ENCODE measurements at places on chromosomes 1 and 21.

DNA sequence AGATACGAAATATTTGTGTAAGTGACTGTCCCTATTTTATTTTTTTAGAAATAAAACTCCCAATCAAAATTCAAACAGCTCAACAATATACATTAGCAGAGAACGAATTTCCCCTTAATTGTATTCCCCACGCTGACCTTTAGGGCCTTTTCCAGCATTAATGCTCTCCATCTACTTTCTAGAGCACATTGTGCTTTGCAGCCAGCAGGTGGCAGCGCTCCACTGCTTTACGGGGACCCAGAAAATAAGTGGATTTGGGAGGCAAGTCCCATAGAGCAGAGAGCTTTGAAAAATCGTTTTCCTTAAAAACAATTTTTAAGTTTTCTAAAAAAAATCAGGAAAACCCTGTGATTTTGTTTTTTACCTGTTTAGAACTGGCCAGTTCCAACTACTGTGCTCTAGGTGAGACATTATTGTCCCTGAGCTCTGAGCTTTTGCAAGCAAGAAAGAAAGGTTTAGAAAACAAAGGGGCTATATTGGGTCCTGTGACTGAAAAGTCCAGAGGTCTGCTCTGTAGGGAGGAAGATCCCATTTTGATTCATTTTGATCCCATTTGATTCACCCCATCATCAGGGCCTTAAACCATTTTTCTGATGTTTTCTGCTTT, 144.4 kb upstream of the ZNF644 start:
- peak; percentile 26 for DNase-seq

DNA sequence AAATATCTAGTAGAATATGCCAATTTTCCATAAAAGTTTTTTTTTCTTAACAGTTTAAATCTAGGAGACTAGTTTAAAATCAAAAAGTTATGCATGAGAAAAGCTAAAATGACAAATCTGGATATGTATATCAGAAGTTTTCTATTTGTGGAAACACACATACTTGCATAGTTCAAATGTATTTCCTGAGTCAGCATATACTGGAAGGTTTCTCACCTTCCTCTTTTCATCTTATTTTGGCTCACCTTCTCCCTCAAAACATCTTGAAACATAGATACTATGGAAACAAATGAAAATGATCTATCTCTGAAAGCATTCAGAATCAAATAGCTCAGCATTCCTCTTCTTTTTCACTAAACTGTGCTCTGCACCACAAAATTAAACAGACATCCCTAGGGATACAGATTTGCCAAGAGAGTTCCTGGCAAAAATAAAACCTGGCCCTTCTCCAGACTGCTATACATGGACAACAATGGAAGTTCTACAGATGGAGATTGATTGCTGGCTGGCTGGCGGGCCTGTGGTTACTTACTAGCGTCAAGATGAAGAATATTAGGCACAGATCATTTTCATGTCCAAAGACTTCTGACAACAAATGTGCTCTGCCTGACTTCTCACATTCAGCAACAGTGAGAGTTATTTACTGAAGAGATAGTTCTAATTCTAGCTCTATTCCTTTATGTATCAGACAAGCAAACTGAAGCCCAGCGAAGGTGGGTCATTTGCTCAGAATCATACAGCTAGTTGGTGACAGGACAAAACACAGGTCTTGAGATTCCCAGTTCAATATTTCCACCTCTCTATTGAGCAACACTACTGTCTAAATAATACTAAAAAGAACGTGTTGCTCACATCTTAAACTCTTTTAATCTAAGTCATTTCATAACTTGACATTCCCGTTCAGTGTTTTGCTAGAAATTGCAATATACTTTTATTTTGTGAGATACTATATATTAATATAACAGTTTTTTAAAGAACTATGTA, 26.6 kb downstream of the DIPK1A start:
- DNase-seq: no peak

GRCh38 chr1:17112496-17113236, 6.6 kb downstream of the PADI2 start:
- DNase-seq: no peak

- no peak for DNase-seq
Measured at GRCh38 chr1:59105548-59106507, 191.1 kb upstream of the FGGY start.

- DNase-seq: no peak
Measured at GRCh38 chr1:168369655-168370054, 89.0 kb downstream of the TBX19 start.

GRCh38 chr1:205450448-205450847, 5.4 kb downstream of the BLACAT1 start:
- no peak for DNase-seq

- no peak for DNase-seq
Measured at GRCh38 chr1:99535470-99536164, 110.3 kb upstream of the PALMD start.

DNA sequence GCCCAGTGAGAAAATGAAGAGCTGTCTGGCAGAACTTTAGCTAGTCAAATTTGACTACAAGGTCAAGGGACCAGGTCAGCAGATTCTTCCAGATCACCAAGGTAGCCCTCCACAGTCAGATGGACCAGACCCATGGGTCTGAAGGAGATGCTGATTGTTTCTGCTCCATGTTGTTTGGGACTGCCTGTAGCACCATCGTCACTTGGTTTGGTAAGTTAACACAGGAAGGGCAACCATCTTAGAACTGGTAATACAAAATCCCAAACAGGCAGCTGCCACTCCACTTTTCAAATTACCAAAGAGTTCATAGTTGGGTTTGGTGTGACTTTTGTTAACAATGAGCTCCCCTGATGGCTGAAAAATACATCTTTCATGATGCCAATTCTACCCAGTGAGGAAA, 9.0 kb downstream of the ITPKB start:
- DNase-seq: no peak

GRCh38 chr1:101250222-101250621, 13.4 kb downstream of the S1PR1 start:
- DNase-seq: no peak

- no peak for DNase-seq
Measured at GRCh38 chr1:41462680-41463004, 21.8 kb downstream of the EDN2 start.

DNA sequence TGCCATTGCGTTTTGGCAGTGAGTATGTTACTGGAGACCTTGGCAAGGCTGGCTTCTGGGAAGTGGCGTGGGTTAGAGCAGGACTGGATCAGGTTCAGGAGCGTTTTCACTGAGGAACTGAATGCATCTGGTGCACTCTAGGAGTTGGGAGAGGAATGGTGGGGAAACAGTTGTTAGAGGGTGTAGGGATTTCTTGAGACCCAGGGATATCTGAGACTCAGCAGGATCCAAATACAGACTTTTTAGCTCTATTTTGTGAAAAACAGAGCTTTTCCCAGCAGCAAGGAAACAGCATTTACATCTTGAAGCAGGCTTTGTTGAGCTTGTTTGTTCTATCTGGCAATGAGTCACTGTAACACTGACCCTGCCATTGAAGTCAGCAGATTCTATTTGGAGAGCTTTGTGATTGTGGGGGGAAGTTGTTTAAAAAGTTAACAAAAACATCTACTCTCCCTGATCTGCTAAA, 56.9 kb upstream of the NRIP1 start:
- DNase-seq: no peak

- DNase-seq: no peak
Measured at GRCh38 chr1:77385551-77385950, 103.7 kb downstream of the AK5 start.

DNA sequence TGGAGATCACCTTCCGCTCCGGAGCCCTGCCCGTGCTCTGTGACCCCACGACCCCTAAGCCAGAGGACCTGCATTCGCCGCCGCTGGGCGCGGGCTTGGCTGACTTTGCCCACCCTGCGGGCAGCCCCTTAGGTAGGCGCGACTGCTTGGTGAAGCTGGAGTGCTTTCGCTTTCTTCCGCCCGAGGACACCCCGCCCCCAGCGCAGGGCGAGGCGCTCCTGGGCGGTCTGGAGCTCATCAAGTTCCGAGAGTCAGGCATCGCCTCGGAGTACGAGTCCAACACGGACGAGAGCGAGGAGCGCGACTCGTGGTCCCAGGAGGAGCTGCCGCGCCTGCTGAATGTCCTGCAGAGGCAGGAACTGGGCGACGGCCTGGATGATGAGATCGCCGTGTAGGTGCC, 9.6 kb downstream of the SPATA46 start:
- no peak for DNase-seq

DNA sequence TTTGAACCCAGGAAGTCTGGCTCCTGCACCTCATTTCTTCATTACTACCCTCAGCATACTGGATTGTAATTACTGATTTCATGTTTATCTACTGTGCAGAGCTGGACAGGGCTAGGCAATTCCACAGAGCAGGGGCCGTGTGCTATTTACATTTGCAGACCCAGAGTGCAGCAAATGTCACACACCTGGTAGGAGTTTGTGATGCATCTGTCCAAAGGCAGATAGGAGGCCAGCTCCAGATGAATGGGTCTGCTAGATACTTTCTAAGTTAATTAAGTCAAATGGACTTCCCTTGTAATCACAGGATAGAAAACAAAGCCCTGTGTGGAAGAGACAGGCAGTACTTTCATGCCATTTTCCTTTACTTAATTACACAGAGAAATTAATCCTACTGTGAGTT, 46.2 kb downstream of the PGBD5 start:
- no peak for DNase-seq

DNA sequence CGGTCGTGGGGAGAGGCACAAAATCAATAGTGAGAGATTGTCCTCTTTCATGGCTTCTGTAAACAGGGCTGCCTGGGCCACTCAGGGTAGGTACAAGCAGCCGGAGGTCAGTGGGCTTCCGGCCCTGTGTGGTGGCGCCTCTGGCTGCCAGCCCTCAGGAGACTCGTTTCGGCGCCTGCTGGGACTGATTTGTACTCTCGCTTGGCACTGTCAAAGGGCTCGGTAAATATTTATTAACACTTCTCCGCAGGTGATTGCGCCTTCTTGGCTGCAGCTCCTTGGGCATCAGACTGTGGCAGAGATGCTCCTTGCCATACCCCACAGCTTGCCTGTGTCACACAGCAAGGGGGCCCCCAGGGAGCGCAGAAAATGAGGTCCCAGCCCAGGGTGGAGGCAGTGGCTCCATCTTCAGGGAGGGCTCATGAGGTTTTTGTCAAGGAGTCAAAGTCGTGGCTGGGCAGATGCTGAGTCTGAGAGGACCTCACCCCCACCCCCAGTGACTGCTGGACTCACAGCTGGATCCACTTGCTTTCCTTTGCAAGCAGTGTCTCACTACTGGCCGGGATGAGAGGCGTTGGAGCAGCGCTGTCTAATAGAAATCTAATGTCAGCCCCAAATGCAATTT, 262.5 kb downstream of the GRIK3 start:
- DNase-seq: no peak

- DNase-seq: no peak
Measured at GRCh38 chr21:35711661-35712060, 348.7 kb downstream of the SETD4 start.

GRCh38 chr1:11719313-11720032, 16.5 kb upstream of the AGTRAP start:
- peak; percentile 87 for DNase-seq

DNA sequence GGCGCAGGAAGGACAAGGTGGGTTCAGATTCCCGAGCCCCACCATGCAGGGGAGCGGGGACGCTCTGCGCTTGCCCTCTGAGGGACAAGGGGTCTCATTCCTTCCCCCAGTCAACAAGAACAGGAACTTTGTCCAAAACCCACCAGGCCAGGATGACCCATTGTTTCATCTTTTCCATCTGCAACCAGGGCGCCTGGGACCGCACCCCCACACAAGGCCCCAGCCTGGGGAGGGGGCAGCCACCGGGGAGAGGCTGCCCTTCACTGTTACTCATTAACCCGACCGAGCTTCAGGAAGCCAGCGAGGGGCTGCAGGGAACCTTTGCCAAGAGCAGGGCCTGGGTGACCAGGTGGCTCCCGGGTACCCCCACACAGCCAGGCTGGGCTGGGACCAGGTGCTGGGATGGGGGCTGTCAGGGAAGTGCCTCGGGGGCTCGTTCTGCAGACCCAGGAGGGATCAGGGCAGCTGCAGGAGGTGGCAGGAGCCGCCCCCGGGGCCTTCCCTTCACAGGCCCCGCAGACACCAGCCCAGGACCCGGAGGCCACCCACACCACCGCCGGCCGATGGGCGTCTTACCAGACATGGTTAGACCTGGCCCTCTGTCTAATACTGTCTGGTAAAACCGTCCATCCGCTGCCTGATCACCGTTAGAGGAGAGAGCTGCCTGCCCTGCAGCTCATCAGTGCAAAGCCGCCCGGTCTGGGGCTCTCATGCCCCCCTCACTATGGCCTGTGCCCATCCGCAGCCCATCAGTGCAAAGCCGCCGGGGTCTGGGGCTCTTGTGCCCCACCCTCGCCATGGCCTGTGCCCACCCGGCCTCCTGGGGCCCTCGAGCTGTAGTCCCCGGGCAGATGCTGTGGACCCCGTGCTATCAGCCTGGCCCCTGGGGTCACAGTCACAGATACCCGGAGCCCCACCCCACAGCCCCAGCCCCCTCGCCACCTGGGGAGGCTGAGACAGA, 4.9 kb upstream of the TTLL10 start:
- DNase-seq: no peak

GRCh38 chr1:29827801-29828525, 591.6 kb downstream of the PTPRU start:
- no peak for DNase-seq

DNA sequence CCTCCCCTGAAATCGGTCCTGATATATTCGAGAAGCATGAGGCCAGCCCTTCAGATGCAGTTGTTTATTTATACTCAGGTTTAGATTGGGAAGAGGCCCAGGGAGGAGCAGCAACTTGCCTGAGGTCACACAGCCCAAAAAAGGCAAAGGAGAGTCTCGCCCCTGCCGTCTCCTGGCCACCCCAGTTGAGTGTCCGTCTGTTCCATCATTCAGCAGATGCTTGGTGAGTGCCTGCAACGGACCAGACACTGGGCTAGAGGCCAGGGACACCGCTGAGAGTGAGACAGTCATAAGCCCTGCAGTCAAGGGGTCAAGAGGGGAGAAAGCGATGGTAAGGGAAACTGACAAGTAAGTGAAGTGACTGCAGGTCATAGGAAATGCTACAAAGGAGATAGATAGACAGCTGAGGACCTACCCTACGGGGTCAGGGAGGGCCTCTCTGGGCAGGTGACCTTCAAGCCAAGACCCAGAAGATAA, 15.4 kb upstream of the SELENON start:
- DNase-seq: no peak

- no peak for DNase-seq
Measured at GRCh38 chr1:52366517-52366827, 467 bp upstream of the CC2D1B start.

DNA sequence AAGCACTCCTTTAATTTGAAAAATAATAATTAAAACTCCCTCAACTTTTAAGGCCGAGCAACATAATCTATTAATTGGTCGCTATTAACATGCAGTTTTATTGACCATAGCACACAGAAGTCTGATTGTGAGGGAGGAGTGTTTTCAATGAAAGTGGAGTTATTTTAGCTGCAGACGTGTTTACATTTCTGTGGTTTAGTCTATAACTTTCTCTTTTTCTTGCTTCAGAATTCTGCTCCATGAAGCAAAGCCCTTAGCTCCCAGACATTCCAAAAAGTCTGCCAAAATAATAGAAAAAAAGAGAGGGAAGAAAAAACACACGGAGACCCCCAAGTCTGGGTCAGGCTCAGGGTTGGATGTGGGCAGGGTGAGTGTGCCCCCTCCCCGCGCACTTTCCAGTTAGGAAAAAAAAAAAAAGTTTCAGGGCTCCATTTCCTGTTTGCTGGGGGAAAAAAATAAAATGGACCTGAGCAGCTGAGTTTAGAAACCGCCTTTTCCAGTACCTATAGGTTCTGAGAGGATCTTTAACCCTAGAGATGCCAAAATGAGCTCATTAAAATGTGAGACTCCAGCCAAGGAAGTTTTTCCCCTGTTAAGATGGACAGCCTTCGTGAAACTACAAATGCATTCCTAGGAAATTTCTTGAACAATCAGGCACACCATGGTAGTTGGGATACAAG, 143.7 kb upstream of the ETS2 start:
- no peak for DNase-seq

All from activated CD4-positive, alpha-beta T cell treated with anti-CD3 and anti-CD28 coated beads, Interleukin-2, amount 10 ng/mL, durations not matched to agents 7 days and 5 days (primary cell).